Stimulated activated CD4-positive, alpha-beta T cell treated with anti-CD3 and anti-CD28 coated beads, Interleukin-12 subunit alpha, Interleukin-12 subunit beta, amount 100 ng/mL, for 48 hours (primary cell): ENCODE measurements at places on chromosomes 7 and 10.

GRCh38 chr7:120190566-120190965 is 82.4 kb upstream of the KCND2 start:
- no peak for DNase-seq

DNA sequence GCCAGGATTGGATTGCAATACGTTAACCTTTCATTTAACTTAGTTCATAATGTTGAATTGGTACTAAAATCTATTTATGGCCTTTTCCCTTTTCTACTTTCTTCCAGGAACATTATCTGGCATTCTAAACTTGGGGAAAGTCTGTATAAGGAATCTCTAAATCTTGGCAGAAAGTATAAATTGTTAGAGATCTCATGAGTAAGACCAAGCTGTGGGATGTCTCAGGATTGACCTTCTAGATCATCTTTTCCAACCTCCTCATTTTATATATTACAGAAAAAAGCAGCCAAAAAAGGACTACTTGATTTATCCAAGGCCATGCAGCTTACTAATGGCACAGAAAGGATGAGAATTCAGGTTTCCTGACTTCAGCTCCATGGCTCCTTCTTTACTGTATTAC is 598.3 kb downstream of the INHBA start:
- DNase-seq: no peak

GRCh38 chr7:129831424-129832058 is 121.2 kb downstream of the UBE2H start:
- no peak for DNase-seq

- DNase-seq: no peak
These were observed 94.1 kb downstream of the SORCS3 start for GRCh38 chr10:104735036-104735756.

GRCh38 chr7:51324206-51324898 is 7.7 kb upstream of the COBL start:
- no peak for DNase-seq

DNA sequence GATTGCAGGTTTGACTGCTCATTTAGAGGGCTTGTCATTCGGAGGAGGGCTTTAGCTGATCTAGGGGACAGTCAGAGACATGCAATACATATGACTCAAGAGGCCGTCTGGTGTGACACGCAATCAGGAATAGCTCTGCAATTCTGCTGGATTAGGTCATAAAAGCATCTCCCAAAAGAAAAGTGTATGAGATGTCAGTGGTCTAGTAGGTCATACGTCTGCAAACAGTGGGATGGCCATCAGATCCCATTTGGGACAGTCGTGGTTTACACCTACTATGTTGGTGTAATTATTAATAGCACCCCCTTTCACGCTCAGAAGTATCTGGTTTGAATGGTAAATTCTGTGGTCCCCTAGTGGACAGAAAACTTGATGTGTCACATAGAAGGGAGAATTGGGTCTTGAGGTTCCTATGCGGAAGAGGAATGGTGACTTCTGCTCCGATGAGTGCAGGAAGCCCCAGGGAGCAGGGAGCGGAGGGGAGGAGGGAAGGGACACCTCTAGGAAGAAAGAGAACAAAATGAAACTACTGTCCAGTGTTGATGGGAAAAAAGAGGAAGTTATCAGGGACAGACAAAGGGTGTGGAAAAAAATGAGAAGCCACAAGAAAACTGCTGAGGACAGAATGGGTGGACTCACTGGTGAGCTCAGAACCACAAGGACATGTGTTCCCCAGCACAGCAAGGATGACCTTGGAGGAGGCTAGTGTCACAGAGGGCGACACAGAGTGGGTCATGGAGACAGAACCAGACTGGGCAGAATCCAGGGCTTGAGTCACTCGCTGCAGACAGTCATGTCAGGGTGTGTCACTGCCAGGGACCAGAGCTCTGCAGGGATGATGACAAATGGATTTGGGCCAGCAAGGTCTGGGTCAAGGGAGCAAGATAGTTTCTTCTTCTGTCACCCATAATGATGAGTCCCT is 59.9 kb downstream of the MAP3K8 start:
- DNase-seq: no peak

DNA sequence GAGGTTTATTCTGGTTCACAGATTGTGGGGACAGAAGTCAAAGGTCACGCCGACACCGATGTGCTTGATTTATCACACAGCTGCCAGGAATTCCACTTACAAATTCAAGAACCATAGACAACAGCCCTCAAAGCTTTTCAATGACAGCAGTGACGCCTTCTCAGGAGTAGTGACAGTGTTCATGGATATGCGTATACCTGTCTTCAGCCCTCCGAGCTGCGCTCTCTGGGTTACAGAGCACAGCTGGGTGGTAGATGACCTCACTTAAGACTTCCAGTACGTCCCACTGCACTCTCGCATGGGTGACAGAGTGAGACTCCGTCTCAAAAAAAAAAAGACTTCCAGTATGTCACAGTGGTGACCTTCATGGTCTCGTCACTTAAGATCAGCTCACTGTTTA is 108.5 kb downstream of the TCERG1L start:
- no peak for DNase-seq

DNA sequence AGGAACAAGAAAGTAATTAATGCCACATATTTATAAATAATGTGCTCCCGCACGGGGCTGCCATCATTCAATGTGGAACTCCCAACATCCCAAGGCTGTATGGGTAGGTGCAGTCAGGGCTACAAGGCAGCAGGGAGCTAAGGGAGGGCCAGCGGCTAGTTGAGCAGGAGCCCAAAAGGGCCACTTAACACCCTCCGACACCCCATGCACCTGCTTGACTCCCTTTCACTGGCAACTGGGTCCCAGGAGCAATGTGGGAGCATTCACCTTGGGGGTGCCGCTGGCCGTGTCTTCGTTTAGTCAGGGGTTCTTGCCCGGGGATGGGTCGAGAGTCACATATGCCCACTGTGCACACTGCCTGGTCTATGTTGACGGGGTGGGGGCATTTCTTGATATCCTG is 27.9 kb downstream of the SCART1 start:
- no peak for DNase-seq

GRCh38 chr7:34821932-34822558 is 164.0 kb downstream of the NPSR1 start:
- DNase-seq: no peak

- no peak for DNase-seq
These were observed 11.4 kb upstream of the SCART1 start for GRCh38 chr10:133442191-133442966.

DNA sequence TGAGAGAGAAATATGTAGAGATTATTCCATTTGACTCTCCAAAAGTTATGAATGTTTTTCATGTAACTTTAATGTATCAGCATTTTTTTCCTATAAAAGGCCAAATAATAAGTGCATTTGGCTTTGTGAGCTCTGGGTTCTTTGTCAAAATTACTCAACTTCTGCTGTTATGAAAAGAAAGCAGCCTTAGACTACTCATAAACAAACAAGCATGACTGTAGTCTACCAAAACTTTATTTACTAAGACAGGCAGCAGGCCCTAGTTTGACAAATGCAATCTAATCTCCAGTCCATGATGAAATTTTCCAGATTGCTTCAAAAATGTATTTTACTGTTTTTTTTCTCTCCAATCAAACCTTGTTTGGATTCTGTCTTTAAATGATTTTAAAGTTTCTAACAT is 46.3 kb downstream of the MRPL32 start:
- DNase-seq: no peak

- DNase-seq: no peak
These were observed 45.2 kb upstream of the NPFFR1 start for GRCh38 chr10:70328967-70329366.

GRCh38 chr7:40623863-40624262 is 489.1 kb downstream of the SUGCT start:
- DNase-seq: no peak

- no peak for DNase-seq
These were observed 11.3 kb upstream of the DPYSL4 start for GRCh38 chr10:132175408-132175807.

DNA sequence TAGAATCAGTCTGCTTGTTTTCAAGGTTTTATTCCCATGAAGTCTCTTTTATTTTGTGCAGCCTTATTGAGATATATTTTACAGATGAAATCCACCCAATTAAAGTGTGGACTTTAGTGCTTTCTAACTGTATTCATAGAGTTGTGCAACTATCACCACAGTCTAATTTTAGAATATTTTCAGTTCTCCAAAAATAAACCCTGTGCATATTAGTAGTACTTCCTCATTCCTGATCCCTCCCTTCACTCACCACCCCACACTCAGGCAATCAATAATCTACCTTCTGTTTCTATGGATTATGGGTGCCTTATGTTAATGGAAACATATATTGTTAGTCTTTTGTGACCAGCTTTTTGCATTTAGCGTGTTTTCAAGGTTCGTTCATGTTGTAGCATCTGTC is 185.7 kb upstream of the TMEM72 start:
- DNase-seq: no peak

DNA sequence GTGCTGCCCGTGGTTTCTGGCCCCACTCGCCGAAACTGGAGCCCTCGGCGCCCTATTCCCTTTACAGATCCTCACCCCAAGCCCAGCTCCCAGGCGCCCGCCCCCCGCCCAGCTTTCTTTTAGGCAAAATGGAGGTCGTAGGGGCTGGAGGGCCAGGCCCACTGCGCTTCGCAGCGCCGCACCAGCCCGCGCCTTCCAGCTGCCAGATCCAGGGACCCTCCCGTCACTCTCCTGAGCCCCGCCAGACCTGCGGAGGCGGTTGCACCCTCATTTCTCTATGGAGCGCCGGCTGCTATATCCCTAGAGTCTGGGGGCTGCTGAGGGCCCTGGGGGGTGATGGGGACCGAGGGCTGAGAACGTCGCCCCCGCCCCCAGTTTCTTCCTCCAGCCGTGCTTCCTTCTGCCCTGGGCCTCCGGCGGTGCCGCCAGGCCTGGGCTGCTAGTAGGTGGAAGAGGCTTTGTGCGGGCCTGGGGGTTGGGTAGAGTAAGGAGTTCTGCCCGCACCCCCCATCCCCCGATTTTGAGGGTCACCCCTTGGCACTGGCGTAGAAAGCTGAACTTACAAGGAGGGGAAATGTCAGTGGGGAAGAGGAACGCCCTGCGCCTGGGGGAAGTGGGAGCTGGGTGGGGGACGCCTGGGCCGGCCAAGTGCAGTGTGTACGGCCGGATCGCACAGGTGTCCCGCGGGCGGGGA is 1.0 kb downstream of the GNB2 start:
- DNase-seq: no peak

- no peak for DNase-seq
These were observed 6.7 kb upstream of the MGAM2 start for GRCh38 chr7:142104550-142105527.

DNA sequence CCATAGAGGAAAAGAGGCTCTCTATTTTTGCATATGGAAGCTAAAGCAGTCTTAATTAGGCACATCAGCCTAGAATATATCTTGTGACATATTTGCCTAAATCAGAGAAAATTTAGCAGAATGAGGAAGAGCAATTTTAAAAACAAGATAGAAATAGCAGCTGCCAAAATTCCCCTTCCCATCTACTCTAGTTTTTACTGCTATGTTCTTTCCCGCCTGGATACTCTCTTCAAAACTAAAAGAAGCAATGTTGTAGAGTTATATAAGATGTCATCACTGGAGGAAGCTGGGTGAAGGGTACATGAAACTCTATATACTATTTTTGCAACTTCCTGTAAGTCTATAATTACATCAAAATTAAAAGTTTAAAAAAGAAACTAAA is 87.0 kb downstream of the ARMH3 start:
- DNase-seq: no peak

DNA sequence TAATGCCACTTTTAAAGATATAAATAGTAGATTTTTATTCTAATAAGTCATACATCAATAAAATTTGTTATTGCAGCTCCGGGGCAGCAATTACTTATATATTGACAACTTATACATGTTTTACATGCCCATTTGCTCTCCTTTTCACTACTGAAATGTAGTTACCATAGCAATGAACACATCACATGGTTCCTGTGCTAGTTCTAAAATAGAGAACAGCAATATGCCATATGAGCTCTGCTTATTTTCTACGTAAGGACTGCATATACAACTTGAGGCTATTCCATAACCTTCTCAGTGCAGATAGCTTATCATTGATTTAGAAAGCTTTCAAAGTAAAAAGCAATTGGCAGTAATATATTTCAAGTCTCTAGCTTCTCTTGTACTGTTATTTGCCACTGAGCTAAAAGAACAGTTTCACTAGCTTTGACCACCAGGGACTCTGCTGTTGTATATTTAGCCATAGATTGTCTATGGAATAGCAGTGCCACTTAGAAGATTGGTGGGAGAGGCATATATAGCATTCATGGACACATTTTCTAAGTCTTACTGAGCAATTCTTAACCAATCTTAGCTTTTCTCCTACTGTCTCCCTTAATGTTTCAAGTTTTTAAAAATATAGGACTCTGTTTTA is 270.2 kb upstream of the KAT6B start:
- no peak for DNase-seq

GRCh38 chr7:101018271-101019167 is 1.4 kb upstream of the MUC17 start:
- no peak for DNase-seq

DNA sequence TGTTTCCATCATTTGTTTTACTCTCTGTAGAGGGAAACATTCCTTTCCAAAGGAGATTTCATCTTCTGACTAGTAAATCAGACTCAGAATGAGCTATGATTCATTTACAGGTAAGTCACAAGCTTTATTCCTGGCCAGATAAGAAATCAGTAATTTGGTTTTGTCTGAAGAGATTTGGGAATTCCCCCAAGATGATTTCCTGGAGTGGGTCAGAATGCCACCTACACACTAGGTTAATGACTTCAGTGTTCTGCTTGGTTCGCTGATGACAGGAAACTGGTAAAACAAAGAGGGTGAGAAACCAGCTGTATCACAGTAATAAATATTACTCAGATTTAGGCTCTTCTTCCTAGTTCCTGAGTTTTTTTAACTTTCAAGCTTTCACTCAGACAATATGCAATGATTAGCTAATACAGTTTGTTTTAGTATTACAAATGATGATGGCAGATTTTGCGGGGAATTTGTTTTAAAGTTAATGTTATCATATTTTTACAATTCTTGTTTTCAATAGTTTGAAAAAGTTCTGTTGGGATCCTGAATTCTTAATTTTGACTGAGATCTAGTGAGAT is 8.3 kb upstream of the ASZ1 start:
- DNase-seq: no peak

GRCh38 chr10:77105761-77106221 is 531.8 kb downstream of the KCNMA1 start:
- DNase-seq: no peak

DNA sequence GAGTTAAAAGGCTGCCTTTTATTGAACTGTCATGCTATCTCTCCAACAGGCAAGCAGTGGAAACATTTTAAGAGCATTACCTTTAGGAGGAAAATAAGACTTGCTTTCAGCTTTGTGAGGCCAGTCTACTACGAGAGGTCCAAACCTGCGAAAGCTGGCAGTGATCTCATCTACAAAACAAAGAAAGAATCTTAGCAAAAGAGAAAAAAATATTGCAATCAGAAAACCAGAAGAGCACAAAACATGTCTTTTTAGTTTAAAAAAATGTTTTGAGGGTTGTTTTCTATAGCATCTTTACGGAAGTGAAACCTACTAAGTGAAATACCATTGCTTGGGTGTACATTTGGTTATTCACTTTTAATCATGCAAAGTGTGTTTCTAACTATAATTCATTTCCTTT is 147.9 kb downstream of the CPEB3 start:
- DNase-seq: no peak
